ENCODE measurements at places on chromosomes 2 and 18.

GRCh38 chr2:27073782-27074181 is 2.3 kb upstream of the OST4 start:
- DNase-seq = no peak

DNA sequence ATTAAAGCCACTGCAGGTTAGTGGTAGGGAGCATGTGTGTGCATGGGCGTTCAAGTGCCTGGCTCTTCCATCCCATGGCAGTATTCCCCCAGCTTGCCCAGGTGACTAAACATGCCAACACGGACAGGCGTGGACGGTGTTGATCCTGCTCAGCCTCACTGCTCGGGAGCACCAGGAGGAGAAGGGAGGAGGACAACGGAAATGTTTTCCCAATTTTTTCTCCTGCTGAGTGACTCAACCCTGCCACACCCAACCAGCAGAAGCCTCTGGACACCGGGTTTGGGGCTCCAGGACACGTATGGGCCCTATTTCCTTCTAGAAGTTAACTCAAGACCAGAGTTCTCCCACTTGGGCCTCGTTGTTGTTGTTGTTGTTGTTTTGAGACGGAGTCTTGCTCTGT is 139.1 kb downstream of the CYP26B1 start:
- no peak for DNase-seq

- DNase-seq = no peak
Observed at GRCh38 chr2:23916727-23917405, 10.1 kb downstream of the ATAD2B start.

GRCh38 chr18:22914633-22915032 is 18.5 kb upstream of the RBBP8 start:
- DNase-seq = no peak

- no peak for DNase-seq
Observed at GRCh38 chr2:108560895-108561530, 26.7 kb downstream of the LIMS1 start.

DNA sequence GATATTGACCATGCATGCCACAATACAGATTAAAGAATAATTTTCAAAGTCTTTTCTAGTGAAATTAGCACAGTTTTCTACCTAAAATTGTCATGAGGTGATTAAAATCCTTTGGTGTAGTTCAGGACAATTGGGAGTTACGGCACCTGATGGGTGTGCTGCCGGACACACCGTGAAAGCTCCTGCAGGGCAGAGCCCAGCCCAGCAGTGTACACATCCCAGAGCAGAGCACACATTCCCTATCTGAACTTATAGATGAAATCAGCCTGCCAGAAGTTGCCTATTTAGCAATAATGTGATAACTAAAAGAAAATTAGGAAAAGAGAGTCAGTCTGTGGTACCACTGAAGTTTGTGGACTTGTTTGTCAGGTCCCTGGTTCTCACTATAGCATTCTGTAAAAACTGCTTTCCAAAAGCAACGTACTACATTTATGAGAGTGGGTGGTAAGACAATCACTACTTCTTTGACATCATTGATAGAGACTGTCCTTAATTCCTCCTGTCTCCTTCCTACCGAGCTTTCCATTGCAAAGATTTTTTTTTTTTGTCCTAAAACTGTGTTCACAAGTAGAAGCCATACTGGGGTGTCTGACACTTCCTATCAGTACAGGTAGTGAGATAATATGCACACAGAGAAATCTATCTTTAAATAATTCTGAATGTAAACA is 3.4 kb downstream of the CYTIP start:
- no peak for DNase-seq

DNA sequence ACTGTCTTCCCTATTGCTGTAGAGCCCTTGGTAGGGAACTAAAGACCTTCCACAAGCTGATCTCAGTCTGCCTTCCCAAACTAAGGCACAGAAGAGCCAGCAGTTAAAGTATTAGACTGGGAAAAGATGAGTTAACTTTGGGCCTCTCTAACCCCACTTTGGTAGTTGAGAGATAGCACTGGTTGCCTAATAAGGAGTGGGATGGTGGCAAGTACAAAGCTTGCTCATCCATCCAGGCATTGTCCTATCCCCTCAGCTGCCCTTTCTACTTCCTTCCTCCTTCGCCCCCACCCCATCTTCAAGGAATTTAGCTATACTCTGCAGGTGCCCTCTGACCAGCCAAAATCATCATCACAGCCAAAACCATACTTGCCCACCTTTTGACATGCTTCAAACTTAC is 22.2 kb upstream of the AFTPH start:
- no peak for DNase-seq

- no peak for DNase-seq
Observed at GRCh38 chr18:24293254-24293653, 104.4 kb downstream of the OSBPL1A start.

DNA sequence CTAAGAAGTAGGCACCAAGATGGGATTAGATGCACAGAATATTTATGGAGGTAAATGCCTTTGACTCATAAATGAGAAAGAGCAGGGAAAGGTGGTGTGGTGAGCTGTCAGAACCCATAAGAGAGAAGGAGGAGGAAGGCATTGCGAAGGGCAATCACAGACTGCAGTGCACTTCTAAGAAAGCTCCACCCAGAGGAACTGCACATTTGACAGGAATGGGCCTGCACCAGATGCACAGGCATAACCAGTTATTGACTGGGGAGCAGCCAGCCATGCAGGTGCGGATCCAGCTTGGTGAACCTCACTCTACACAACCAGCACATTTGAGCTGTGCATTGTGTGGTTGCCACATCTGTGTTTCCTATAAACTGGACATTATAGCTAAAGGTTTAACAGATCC is 62.2 kb upstream of the L3MBTL4 start:
- DNase-seq = no peak

DNA sequence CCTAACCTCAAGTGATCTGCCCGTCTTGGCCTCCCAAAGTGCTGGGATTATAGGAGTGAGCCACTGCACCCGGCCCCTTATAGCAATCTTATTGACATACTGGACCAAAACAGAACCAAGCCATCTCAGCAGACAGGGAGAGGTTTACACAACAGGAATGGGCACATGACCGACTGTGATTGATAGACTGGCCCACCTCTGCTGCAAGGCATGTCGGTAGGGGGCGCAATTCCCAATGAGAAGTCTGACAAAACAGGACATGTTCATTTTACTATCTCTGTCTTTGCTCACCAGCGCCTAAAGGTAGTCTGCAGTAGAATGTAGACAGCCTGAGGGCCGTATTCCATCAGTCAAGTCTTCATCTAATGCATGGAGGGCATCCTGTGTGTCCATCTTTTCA is 2.0 kb downstream of the LYPD6B start:
- no peak for DNase-seq

DNA sequence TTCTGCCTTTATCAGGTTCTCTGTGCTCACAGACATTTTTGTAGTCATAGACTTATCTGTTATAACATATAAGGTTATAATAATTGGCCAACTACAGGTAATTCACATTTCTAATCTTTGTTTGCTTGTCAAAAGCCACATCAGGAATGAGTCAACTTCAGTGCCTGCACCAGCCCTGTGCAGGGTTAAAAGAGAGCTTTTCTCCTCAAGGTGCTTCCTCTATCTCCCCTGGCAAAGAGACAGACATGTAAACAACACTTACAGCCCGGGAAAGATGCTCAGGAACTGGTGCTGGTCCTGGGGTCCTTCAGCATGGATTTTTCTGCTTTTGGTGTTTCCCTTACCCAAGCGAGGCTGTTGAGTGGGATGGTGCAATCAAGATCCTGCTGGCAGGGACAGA is 7.7 kb upstream of the EHD3 start:
- DNase-seq = no peak

DNA sequence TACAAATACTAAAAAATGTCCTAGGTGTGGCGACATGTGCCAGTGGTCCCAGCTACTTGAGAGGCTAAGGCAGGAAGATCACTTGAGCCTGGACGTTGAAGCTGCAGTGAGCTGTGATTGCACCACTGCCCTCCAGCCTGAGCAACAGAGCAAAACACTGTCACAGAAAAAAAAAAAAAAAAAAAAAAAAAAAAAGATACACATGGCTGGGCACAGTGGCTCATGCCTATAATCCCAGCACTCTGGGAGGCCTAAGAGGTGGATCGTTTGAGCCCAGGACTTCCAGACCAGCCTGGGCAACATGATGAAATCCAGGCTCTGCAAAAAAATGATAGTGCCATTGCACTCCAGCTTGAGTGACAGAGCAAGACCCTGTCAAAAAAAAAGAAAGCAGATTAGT is 13.7 kb downstream of the KANSL1L start:
- no peak for DNase-seq

- no peak for DNase-seq
Observed at GRCh38 chr2:96525211-96525507, 11.4 kb upstream of the ARID5A start.

- DNase-seq = no peak
Observed at GRCh38 chr2:147679955-147680531, 164.8 kb upstream of the ACVR2A start.

DNA sequence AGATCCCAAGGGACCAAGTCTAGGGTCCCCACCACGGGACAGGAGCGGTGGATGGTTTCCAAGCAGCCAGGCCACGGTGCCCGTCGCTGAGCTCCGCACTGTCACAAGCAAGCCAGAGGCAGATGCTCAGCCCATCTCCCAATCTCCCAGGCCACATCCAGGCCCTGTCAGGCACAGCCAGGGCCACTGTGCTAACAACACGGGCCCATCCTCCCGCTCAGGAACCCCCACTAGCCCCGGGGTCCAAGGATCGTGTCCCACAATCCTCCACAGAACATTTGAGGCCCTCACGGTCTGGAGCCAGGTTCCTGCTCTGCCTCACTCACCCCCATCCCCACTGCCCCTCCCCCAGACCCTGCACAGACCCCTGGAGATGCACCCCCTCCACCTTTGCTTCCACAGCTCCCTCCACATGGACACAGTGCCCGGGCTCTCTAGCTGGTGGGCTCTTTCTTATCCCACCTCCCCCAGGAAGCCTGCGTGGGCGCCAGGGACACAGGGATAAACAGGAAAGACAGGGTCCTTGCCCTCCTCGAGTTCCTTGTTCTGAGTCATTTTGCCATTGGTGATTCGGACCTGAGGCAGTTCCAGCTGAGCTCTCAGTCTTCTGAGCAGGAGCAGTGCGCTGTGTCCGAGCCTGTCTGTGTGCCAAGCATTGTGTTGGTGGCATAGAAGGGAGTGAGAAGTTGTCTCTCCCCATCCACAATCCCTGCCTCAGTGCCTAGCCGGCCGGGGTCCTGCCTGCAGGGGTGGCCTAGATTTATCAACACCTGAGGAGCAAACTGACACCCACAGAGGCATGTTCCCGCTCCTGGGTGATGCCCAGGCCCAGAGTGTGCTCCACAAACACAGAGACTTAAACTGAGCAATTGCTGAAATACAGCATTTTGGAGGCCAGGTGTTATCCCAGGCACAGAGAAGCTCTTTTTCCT is 7.0 kb downstream of the CROCC2 start:
- DNase-seq = no peak

Measured in activated gamma-delta T cell (primary cell).